ENCODE measurements at places on chromosomes 6 and 20.

- DNase-seq: no peak
Observed at GRCh38 chr6:88157106-88157505, 9.0 kb downstream of the CNR1 start.

DNA sequence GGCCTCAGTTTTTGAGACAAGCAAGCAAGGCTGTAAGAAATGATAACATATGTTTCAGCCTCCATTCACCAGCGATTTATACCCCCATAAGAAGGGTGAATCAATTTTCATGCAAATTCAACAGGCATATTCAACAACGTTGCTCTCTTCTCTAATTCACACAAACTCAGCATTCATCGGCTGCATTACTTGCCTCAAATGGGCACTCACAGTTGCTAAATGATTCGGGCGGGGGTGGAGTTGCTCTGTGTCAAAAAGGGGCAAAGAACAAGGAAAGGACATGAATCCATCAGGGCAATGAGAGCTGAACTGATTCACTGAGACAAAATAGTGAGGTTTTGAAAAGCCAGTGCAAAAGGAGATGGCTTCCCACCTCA is 9.0 kb downstream of the MOXD1 start:
- no peak for DNase-seq

DNA sequence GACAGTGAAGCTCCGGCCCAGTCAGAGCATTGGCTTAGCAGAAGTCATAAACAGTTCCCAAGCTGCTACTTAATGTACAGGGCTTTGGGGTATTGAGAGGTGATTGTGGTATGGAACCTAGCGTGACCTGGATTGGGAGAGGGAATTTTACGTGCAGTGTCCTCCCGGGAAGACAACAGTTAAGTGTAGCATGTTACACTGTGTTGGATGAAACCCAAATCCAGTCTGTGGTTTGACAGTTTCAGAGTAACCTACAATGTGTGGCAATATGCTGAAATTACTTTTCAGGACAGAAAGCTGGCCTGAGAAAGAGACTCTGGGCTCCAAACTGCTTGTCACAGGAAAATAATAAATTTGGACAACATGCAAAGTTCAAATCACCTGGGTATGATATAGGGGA is 28.1 kb upstream of the RALGAPA2 start:
- no peak for DNase-seq

DNA sequence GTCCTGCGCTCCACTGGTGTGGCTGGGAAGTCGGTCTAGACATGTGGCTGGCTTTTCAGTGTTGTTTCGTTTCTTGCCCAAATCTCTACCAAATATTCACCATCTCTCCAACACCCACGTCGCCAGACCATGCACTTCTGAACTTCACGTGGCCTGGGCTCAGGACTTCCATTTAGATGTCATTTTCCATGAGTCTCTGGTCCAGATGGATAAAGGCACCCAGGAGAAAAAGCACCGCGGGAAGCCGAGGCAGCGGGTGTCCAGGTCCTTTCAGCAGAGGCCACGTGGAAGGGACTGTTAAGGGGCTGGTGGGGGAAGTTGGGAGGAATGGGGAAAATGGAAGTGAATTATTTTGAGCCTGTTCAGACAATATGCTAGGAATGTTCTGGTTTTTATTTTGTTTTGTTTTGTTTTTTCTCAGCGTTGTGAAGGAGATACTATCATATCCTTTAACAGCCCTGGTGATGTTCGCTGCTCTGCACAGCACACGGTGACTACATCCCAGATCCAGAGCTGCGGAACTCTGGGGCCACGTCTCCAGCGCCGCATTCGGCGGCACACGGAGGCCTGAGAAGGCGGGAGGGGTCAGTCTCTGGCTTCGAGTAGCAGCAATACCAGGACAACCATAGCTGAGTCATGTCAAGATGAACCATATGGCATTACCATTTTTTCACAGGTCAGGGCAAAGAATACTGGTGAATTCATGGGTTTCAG is 230.3 kb downstream of the THBS2 start:
- DNase-seq: no peak

DNA sequence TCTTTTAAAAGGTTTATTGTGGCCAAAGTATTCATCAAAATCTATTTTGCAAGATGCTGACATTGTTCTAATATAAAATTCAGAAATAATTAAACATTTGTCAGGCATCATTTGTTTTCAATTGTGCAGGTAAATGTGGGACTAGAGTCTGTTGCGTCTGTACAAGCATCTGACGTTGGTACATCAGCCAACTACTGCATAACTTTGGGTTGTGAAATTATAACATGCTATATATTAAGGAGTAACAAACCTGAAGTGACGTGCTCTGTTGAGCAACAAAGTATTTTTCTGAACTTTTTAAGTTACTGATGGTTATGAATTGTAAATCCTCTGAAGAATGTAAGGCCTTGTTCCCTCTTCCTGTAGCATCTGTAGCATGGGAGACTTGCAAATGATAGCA is 66.0 kb downstream of the RNF182 start:
- no peak for DNase-seq

GRCh38 chr6:126077810-126078776 is 91.8 kb downstream of the TRMT11 start:
- DNase-seq: peak; percentile 19

DNA sequence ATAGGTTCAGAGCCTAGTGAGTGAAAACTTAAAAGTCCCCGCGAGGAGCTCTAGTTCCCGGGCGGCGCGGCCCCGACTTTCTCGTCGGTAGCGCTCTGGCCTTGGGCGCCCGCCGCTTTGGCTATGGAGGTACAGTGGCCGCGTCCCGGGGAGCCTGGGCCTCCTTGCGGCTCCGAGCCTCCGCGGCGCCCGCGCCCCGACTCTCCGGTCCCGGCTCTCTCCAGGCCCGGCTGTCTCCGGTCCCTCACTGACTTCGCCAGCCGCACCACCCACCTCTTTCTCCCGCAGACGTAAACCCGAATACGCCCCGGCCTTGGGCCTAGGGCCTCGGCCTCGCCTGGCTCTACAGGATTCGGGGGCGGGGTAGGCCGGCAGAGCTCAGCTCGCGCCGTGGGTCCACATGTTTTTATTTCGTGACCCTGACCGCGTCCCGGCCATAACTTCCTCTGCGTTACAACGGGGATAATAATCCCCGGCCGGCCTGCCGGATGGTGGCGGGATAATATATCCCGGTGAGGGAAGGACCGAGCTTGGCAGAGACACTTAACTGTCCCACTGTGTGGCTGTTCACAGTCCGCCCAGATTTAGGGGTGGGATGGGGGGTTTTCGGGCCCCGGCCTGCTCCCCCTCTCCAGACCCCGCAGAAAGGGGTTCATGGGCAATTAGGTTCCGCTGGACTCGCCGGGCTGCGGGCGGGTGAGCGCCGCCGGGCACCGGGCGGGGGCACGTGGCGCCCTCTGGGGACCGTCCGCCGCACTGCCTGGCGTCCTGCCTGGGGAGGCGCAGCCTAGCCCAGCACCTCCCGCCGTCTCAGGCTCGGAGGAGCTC is 10.0 kb upstream of the TBX18 start:
- peak; percentile 13 for DNase-seq

GRCh38 chr20:44109951-44110361 is 77.0 kb downstream of the JPH2 start:
- DNase-seq: no peak

- no peak for DNase-seq
Observed at GRCh38 chr6:110537208-110538123, 61.1 kb upstream of the SLC22A16 start.

GRCh38 chr6:109417646-109418045 is 22.8 kb downstream of the PPIL6 start:
- no peak for DNase-seq

GRCh38 chr20:62158088-62158400 is 14.5 kb downstream of the SS18L1 start:
- no peak for DNase-seq

GRCh38 chr20:64212755-64213154 is 42.8 kb upstream of the PCMTD2 start:
- DNase-seq: no peak

- no peak for DNase-seq
Observed at GRCh38 chr6:25327432-25327831, 48.3 kb downstream of the CARMIL1 start.

DNA sequence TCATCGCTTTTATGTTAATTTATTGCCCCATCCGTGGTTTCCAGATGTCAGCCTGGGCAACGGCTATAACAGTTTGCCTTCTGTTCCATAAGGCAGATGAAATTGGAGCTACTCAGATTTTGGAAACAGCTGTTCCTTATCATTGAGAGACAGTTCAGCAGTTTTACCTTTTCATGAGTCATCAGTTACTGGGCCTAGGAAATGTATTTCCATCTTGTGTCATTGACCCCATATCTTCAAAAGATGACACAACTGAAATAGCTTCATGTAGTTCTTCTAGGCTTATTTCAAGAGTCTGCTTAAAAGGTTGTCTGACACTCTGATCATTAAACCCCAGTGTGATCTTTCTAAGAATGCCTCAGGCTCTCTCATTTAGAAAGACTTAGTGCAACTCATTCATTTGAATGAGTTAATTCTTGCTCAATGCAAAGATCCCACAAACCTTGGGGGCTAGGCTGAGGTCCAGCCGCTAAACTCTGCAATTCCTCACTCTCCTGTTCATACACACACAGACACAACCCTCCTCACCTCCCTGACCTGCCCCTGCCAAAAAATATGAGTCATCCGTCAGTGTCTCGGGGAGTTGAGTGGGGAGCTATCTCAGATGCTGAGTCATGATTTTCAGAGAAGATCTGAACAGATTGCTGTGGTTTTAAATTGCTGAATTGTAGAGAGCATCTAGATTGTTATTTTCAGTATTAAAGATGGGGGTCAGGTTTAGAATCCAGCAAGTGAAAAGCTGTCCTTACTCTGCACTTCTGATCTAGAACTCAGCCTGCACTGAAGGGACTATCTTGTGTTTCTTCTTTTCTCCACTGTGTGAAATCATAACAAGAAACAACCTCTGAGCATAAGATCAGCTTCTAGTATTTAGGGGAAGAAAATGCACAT is 61.8 kb downstream of the RPP40 start:
- DNase-seq: peak; percentile 24

DNA sequence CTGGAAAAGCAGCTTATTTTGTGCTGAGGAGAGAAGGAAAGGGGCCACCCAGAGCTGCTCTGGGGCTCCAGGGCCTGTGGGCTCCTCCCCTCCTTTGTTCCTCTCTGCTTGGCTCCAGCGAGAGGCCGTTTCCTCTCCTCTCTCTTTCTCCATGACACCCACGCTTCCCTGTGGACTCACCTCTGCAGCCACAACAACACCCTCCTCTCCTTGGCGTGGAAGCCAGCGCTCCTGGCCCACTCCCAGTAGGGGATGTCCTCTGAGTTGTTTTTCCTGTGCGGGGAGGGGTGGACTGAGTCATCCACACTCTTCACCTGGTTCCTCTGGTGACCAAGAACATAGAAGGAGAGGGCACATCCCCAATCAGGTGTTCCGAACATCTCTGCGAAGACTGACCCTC is 4.9 kb upstream of the CDSN start:
- DNase-seq: no peak

DNA sequence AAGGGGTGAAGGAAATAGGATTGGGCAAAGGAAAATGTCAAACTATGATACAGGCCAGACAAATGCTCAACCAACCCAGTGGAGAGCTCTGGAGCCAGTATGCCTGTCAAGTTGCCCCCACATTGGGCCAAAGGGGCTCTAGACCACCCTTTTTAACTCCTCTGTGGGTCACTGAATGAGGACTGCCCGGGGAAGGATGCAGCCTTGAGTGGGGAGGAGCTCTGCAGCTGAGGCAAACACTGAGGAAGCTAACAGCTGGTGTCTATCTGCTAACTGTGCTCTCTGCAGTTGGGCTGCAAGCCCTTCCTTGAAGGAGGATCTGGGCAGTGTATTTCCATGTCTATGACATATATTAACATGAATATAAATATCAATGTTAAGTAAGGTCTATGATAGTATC is 98.4 kb upstream of the PRSS16 start:
- no peak for DNase-seq

DNA sequence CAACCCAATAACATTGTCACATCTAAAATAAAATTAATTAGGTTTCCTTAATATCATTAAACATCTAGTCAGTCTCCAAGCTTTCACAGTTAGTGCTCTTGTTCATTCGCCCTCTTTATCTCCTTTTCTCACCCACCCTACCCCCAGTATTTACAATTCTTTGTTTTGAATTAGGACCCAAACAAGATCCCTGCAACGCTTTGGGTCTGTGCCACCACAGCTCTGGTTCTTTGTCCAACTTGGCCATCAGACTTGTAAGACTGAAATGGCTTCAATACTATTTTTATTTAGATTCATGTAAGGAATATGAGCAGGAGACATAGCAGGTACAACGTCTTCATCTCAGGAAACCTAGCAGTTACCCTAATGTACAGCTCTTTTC is 276.5 kb downstream of the CDKAL1 start:
- DNase-seq: no peak

GRCh38 chr6:42316981-42317380 is 99.3 kb upstream of the MRPS10 start:
- no peak for DNase-seq

DNA sequence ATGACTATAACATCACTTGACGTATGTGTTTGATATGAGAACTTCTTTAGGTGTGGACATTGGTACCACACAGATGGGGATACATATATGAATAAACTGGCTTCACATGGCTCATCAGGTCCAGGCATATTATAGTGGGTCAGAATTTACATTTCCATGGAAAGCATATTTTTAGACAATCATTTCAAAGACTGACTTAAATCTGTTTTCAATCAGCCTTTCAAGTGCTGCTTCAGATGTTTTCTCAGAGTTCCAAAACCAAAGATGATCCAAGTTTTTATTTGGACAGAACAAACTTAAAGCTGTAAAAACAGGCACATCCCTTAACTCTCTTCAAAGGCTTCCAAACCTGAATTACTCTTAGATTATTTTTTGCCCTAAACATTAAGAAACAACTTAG is 88.1 kb downstream of the PRSS35 start:
- DNase-seq: no peak

DNA sequence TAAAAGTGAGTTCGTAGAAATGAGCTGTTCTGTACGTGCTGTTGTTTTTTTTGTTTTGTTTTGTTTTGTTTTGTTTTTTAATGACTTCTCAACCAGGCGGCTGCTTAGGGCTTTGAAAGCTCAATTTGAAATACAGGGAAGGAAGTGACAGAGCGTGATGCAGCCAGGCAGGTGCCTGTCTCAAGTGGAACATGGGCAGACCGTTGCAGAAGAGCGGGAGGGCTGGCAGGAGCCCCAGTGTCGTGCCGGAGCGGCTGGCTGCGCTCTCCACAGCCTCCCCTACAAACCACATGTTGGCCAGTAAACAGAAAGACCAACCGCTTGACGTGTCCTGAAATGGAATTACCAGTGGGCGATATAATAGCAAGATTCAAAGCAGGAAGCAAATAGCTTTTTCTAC is 164.9 kb upstream of the RREB1 start:
- DNase-seq: peak; percentile 93

DNA sequence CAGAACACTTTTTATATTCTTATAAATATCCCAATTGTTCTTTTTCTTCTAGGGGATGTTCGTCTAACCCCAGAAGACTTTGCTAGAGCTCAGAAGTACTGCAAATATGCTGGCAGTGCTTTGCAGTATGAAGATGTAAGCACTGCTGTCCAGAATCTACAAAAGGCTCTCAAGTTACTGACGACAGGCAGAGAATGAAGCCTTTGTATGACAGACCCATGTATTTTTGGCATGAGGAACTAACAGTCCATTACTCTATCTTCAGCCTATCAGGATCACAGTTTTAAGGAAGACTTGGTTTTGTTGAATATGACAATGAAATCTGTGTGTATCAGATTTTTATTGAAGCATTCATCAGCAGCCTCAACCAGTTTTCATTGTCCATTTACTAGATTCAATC is 71.4 kb downstream of the VTA1 start:
- no peak for DNase-seq

- no peak for DNase-seq
Observed at GRCh38 chr20:4581838-4582237, 139.9 kb upstream of the PRND start.

- DNase-seq: no peak
Observed at GRCh38 chr20:33859751-33860150, 48.6 kb downstream of the CHMP4B start.

- peak; percentile 23 for DNase-seq
Observed at GRCh38 chr6:29627755-29628418, 5.1 kb downstream of the GABBR1 start.

Data from gastrocnemius medialis (tissue), 4 donors.